ENCODE measurements at places on chromosomes 7 and 10.
A peak's percentile ranks its signal among the peaks of the same experiment; 100 is the strongest.

GRCh38 chr10:55214608-55215007 is 413.6 kb upstream of the PCDH15 start:
- DNase-seq, result no peak

GRCh38 chr10:122221958-122222357 is 49.1 kb upstream of the BTBD16 start:
- DNase-seq, result no peak

GRCh38 chr7:3191548-3191947 is 109.5 kb upstream of the SDK1 start:
- DNase-seq, result no peak

DNA sequence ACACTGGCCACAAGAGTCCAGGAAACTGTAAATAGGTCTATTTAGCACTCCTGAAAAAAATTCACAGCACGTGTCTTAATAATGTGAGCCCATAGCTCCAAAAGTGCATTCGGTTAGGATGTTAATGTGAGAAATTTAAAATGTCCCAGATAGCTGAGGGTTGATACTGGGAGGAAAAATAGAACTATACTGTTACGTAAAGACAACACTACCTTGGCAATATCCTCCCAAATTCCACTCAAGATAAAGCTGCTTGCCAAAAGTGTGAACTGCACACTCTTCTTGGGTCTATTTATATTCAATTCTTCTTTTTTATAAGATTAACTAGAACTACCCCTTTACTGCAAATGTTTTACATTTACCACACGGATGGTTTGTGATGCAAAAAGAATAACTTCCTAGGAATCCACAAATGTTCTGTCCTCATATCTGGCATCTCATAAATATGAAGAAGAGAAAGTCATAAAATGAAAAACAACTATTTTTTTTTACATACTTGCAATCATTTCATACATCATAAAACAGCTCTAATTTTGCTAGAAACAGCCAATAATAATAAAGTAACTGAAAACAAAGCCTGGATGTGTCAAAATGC is 10.4 kb downstream of the RAB11FIP2 start:
- no peak for DNase-seq

DNA sequence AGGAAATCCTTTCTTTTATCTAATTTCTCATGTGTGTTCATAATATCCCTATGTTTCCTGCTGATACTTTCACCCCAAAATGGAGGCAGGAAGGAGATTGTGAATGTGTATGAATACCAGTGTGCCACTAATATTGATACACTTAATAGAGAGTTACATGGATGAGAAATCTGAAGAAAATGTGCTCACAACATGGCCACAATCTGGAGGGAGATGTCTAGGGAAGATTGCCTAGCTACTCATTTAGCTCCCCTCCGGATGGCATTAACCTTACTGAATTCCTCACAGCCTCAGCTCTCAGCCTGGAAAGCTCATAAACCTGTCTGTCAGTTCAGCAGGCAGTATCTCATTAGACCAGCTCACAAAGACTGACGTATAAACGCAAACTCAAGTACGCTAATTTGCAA is 23.4 kb upstream of the DMTF1 start:
- no peak for DNase-seq

DNA sequence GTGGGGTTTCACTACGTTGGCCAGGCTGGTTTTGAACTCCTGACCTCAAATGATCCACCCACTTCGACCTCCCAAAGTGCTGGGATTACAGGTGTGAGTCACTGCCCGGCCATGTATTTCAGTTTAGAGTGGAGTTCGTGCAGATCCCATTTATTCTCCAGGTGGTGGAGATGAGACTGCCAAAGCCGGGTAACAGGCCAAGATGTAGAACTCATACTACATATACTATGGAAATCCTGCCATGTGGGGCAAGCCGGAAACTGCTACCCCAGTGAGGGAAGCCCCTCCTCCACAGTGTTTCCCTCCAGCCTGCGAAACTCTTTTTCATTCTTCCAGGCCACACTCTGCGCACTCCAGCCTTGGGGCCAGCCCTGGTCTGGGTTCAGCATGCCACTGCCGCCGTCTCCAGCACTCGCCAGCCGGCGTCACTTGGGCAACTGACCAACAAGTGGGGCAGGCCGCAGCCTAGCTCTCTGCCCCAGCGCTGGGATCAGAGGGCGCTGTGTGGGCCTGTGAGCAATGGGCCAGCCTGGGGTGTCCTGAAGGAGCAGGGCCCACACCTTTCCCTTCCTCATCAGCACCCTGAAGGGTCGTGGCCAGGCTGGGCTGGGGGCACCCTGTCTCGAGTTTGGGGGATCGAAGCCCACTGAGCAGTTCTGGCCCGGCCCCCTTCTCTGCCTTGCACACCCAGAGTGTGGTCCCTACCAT is 122.0 kb downstream of the TRRAP start:
- DNase-seq, result no peak

DNA sequence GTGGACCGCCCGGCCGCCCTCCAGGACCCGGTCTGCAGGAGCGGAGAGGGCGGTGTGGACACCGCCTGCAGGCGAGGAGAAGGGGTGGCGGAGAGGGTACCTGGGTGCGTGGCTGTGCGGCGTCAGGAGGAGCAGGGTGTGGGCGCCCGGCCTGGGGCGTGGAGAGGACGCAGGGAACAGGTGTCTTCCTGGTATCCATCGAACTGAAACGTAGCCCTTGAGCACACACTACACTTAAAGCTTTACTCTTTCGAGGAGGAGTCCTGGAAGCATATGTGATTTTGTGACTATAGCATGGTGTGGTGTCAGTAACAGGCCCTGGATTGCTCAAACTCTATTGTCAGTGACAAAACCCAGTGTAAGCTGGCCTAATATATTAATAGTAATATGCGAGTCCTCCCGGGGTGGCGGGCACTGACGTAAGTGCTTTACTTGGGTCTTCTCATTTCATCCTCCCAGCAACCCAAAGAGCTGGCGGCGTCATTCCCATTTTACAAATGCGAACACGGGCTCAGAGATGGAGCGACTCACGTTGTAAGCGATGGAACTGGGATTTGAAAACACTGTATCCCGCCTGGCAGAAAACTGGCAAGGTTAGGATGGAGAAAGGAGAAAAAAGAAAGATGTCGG is 508 bp upstream of the TECPR1 start:
- DNase-seq, result no peak

DNA sequence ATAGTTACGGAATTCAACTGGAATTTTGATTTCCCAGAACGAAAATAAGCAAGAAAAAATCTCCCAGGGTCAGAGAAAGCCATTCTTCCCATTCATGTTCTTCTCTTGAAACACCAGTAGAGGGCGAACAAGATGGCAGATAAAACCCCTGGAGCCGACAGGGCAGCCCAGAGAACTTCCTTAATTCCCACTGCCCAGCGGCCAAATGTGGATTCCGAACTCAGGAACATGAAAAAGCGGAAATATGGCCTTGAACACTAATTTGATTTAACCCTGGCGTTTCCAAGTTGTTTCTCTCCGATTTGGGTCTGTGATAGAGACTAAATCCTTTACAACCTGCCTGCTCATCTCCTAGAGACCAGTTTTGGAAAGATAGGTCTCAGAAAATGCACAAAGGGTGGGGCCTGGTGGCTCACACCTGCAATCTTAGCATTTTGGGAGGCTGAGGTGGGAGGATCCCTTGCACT is 100.7 kb upstream of the WAC start:
- DNase-seq, result no peak

GRCh38 chr7:157403646-157404401 is 67.0 kb downstream of the DNAJB6 start:
- DNase-seq, result no peak

- DNase-seq, result no peak
Observed at GRCh38 chr7:85068799-85069198, 118.1 kb downstream of the SEMA3D start.

GRCh38 chr7:116310141-116310540 is 99.8 kb downstream of the TES start:
- no peak for DNase-seq

DNA sequence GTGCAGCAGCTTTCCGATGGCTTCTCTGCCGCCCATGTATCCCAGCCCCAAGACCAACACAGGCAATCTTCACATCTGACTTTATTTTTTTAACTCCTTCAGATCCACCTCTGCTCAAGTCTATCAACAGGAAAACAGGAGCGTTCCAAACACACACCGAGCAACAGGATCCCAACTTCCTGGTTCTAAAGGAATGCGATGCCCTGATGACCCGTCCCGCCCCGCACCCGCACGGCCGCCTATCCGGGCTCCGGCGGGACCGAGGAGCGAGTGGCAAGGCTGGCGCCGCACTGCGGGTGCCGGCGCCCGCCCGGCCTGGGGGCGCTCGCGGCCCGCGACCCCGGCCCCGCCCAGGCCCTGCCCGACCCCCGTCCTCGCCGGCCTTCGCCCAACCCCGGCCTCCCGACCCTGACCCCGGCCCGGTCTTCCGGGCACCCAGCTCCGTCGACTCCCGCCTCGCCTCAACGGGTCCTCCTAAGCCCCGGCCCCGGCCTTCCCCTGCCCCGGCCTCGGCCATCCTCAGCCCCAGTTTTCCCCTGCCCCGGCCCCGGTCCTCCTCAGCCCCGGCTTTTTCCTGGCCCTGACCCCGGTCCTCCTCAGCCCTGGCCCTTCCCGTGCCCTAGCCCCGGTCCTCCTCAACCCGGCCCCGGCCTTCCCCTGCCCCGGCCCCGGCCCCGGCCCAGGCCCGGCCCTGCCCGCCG is 730 bp downstream of the LARP4B start:
- DNase-seq, result no peak

DNA sequence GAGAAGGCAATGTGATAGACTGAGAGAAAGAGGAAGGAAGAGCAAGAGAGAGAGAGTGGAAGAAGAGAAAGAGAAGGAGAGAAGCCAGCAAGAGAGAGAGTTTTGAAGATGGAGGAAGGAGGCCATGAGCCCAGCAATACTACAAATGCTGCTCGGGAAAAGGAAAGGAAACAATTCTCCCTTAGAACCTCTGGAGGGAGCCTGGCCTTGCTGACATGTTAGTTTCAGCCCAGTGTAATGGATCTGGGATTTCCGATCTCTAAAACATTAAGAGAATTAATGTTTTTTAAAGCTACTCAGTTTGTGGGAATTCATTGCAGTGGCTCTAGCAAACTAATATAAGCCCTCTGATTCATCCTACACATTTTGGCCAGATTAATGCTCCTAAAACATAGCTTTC is 206.8 kb upstream of the MTPN start:
- no peak for DNase-seq

- no peak for DNase-seq
Observed at GRCh38 chr10:60139798-60140566, 233.6 kb upstream of the CCDC6 start.

DNA sequence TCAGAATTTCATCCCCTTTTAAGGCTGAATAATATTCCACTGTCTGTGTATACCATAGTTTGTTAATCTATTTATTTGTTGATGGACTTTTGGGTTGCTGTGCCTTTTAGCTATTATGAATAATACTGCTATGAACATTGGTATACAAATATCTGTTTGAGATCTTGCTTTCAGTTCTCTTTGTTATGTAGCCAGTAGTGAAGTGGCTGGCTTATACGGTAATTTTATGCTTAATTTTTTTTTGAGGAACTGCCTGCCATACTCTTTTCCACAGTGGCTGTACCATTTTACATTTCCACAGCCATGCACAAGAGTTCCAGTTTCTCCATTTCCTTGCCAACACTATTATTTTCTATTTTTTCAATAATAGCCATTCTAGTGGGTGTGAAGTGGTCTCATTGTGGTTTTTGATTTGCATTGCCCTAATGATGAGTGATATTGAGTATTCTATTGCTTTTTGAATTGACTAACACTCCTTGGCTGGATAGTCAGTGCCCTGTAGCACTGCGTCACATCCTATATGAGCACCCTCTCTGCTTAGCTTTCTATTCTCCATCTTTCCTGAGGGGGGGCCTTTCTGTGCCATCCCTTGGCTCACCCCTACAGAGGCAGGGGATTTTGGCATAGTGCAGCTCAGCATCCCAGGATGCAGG is 29.4 kb upstream of the RAPGEF5 start:
- no peak for DNase-seq

- peak; percentile 5 for DNase-seq
Observed at GRCh38 chr10:42866115-42866995, 83.8 kb downstream of the BMS1 start.

GRCh38 chr7:101172854-101173751 is 7.0 kb downstream of the NAT16 start:
- no peak for DNase-seq

GRCh38 chr7:5661942-5662341 is 119.5 kb downstream of the RNF216 start:
- no peak for DNase-seq

DNA sequence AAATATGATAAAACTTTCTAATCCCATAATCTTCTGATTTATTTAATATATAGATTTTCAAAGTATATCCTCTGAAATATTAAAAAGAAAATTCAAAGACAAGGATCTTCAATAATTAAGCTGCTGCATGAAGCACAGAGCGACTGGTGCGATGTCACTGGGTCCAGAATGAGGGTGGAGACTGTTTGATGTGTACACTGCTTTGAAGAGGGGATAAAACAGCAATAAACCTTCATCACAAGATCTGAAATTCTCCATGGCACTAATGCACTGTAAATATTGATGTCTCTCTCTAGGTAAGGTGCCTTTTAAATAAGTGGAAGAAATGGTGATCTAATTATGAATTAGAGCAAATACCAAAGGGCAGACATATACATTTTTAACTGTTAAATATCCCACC is 337.8 kb downstream of the PARD3 start:
- DNase-seq, result no peak

DNA sequence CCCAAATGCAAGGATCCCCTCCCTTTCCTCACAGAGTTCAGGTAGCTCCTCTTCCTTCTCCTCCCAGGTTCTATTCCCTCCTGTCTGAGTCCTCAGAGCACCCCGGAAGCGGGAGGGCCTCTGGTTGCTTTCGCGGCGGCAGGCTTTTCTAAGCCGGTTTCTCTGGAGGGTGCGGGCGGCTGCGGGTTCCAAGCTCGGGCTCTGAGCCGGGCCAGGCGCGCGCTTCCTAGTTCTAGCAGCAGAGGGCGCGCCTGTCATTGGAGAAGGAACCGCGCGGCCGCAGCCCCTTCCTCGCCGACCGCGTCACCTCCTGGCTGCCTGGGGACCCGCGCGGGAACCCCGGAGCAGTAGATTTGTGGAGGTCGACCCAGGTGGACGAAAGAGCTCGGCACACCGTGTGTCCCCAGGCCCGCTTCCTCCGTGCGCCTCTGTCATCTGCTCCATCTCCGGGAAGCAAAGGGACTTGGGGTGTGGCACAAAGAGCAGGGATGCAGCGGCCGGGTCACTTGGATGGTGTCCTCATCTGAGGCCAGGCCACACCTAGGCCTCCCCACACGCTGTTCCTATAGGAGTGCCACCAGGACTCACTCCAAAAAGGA is 389.0 kb upstream of the PODXL start:
- DNase-seq, result no peak

DNA sequence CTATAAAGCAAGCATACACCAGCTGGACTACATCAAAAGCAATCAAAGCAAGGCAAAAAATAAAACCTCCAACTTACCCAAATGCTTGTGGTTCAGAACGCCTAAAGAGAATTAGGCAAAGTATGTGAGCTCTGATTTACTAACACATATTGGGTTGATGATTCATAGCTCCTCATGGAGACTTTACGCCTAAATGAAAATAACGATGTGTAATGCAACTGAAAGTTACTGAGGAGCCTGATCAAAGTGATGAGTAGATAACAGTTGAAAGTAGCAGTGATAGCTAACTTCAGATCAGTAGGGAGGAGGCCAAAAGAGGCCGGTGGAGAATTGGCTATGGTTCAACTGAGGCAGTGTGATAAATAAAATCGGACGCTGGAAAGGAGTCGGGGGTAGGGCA is 85.0 kb downstream of the MPP7 start:
- DNase-seq, result no peak
